Activated gamma-delta T cell (primary cell): ENCODE measurements at places on chromosomes 3 and 15.

GRCh38 chr3:11000528-11000927 is 8.0 kb downstream of the SLC6A1 start:
- DNase-seq, result no peak

DNA sequence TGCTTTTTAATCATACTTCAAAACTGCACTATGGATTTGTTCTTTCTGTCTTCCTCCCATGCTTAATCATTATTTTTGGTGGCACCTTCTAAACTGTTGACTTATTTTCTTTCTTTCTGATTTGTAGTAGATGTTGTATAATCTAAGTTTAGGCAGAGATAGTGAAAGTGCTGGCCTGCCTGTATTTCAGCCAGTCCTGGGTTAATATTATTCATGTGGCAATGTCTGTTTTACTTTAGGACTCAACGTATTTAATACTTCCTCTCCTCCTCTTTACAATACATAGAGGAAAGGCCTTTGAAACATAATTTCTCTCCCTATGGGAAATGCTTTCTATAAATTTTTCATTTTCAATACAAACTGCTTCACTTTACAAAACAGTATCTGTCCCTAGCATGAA is 327.7 kb upstream of the TPRG1 start:
- DNase-seq, result no peak

DNA sequence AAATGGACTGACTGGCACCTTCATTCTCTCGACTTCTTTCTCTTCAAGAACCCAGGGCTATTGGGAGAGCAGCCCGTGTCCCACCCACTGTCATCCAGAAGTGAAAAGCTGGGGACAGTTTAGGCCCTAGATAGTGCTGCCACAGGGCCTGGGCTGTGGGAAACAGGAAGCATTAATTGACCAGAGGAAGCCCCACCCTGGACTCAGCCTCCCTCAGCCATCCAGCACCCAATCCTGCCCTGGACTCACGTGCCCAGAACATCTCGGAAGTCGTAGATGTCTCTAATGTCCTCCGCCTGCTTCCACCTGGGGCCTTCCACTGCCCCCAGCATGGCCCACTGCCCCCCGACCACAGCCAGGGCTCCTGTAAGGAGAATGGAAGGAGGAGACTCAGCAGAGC is 2.3 kb downstream of the CAMK1 start:
- no peak for DNase-seq

- no peak for DNase-seq
Measured at GRCh38 chr15:41633609-41634008, 26.6 kb upstream of the MGA start.

DNA sequence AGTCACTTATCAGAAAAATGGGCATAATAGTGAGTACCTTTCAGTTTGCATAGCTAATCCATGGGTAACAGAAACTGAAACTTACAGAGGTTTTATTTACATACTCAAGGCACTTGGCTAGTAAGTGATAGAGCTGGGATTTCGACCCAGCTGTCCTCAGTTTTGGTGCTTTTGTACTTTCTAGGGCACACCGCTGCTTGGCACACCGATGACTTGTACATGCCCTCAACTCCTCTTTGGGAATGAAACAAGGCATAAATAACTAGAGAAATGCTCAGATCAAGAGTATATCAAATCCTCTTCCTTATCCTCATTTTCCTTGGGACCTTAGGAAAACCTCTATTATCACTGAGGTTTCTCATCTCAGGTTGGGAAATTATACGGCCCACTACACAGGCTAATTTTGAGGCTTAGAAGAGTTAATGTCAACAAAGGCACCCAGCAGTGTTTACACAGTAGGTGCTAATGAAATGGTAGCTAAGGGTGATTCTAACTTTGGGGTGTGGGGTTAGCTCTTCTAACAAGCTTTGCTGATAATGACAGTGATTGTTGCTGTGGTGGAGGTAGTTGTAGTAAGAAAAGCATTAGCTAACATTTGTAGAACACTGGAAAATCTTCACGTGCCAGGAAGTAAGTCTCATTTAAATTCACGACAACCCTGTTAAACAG is 20.3 kb upstream of the DGKG start:
- no peak for DNase-seq

- no peak for DNase-seq
Measured at GRCh38 chr3:183331498-183331897, 78.4 kb downstream of the B3GNT5 start.

GRCh38 chr3:56737006-56737405 is 53.9 kb upstream of the TASOR start:
- DNase-seq, result no peak

DNA sequence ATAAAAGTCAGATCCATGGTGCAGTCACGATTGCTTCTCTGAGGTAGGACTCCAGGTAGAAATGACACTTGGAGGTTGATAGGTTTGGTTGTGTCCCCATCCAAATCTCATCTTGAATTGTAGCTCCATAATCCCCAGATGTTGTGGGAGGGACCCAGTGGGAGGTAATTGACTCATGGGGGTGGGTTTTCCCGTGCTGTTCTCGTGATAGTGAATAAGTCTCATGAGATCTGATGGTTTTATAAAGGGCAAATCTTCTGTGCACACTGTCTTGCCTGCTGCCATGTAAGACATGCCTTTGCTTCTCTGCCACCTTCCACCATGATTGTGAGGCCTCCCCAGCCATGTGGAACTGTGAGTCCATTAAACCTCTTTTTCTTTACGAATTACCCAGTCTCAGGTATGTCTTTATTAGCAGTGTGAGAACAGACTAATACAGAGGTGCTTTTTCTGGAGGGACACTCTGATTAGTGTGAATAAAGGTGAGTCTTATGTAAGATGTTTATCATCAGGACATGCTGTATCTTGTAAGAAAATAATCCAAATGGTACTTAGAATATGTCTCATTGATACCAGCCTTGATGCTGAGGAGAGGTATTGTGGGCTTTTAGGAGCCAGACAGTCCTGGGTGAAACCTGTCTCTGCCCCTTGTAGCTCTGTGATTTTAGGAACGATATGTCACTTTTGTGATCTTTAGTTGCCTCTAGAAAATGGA is 43.0 kb downstream of the SLCO3A1 start:
- no peak for DNase-seq

GRCh38 chr15:99906311-99906710 is 173.1 kb upstream of the LYSMD4 start:
- DNase-seq, result no peak

DNA sequence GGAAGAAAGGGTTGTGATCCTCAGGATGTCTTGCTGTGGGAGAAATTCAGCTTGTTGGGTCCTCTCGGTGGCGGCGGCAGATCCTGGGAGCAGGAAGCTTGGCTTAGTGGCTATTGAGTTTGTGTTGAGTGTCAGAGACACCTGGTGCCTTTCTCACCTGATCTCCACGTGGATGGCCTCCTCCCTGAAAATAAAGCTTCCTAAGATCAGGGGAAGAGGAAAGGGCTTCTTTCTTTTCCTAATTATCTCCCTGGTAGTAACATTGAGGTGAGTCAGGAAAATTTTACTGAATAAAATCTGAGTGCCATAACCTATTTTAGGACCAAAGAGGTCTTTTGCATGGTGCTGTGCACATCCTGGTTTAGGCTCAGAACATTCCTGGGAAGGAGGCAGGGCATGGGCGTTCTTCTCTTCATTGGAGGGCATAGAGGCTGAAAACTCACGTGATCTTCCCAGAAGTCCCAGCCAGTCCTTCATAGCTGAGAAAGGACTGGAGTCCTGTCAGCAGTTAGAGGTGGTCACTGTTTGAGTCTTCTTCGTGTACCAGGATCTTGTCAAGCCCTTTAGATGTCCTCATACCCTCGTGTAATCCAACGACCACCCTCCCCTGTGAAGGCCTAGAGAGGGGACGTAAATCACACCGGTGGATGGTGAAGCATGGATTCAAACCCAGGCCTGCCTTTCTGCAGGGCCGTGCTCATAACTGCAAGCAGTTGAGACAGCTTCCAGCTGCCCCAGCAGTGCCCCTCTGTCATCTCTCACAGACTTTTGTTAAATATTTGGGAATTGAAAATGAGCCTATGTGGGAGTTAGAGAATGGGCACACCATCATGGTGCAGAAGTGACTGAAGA is 1.1 kb downstream of the CMTM8 start:
- DNase-seq, result no peak

- no peak for DNase-seq
Measured at GRCh38 chr3:30042274-30042859, 564.0 kb upstream of the TGFBR2 start.

GRCh38 chr3:41579861-41580260 is 380.6 kb downstream of the CTNNB1 start:
- no peak for DNase-seq

DNA sequence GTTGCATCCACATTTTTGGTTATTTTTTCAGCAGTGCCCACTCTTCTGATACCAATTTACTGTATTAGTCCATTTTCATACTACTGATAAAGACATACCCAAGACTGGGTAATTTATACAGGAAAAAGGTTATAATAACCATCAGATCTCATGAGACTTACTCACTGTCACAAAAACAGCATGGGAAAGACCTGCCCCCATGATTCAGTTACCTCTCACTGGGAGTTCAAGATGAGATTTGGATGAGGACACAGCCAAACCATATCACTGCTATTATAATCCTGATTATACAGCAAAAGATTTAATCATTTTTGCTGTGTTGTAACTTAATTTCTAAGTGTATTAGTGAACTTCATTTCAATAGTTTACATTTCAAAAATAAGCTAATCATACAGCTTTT is 6.6 kb downstream of the ZBED2 start:
- DNase-seq, result no peak

DNA sequence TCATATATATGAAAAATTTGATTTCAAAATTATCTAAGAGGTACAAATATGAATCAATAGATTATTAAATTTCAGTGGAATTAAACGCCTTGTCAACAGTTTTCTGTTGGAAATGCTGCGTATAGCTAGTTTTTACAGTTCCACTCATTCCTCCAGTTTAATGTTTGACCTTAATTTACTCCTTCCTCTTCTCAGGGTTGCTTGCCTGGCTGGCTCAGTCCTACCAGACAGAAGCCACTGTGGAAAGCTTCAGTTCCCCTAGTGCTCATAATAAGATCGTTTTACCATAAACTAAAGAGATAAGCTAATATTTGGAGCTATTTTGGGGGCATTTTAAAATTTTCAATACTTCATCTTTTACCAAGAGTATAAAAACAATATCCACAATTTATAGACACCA is 22.8 kb downstream of the EMC7 start:
- DNase-seq, result no peak

DNA sequence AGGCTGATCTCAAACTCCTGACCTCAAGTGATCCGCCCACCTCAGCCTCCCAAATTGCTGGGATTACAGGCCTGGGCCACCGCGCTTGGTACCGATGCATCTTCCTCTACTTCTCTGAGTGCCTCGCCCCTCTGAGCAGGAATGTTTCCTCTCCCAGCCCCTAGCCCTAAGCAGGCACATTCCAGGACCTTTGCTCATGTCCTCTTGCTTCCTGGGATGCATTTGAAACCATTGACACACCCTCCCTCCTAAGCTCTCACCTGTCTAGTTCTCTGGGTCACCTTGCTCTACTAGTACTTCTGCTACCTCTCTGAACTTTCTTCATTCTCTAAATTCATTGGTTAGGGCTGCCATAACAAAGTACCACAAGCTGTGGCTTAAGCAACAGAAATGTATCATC is 17.9 kb upstream of the UACA start:
- no peak for DNase-seq
